ENCODE measurements at places on chromosomes 4 and X. TPM values are rescaled to one million over a fixed set of nuclear protein-coding genes. Genes with fewer than 3 reads are reported as not detected.

GRCh38 chr4:163085085-163085484, 81.6 kb downstream of the NAF1 start:
- no peak for DNase-seq

DNA sequence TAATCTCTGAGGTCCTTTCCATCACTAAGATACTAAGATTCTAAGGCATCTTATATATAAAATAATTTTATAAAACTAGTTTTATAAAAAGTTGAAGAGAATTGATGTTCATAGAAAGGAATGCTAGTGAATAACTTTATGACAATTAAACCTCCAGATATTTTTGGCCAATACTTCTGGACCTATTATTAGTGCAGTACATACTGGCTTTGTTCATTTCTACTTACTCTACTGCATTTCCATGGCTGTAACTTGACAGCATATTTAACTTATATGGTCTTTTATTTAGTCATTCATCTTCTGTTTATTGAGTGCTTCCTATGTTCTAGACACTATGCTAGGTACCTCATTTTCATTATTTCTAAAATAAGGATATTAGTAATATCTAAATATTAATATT, 6.8 kb upstream of the USP53 start:
- DNase-seq = no peak

DNA sequence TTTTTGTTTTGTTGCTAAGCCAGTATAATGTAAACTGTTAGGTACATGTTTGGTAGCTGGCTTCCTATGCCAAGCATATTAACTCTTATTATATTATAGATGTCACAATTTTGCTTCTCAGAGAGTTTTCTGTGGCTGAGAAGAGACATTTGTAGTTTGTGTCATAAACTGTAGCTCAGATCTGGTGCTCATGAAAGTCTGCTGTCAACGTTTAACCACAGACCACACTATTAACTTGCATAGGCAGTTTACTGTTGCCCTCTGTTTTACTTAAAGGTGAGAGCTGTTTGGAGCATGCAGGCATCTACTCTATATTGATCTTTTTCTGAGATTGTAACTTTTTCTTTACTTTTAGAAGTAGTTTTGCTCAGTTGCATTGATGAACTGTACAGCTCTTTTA, 166.8 kb downstream of the TLL1 start:
- no peak for DNase-seq

DNA sequence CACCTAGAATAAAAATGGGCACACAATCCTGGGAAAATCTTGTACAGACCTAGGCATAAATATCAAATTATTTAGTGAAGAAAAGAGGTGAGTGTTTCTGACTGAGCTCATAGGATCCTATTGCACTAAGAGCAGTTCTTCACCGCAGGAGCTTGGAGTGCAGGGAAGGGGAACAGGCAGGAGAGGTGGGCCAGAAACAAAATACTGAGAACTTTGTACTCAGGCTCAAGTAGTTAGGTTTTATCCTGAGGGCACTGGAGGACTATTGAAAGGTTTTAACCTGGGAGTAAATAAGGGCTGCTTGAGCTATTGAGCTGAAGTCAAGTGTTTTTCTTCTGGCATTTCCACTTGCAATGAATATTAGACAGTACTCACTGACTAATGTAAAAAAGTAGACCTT, 12.2 kb downstream of the EPHA5 start:
- no peak for DNase-seq

DNA sequence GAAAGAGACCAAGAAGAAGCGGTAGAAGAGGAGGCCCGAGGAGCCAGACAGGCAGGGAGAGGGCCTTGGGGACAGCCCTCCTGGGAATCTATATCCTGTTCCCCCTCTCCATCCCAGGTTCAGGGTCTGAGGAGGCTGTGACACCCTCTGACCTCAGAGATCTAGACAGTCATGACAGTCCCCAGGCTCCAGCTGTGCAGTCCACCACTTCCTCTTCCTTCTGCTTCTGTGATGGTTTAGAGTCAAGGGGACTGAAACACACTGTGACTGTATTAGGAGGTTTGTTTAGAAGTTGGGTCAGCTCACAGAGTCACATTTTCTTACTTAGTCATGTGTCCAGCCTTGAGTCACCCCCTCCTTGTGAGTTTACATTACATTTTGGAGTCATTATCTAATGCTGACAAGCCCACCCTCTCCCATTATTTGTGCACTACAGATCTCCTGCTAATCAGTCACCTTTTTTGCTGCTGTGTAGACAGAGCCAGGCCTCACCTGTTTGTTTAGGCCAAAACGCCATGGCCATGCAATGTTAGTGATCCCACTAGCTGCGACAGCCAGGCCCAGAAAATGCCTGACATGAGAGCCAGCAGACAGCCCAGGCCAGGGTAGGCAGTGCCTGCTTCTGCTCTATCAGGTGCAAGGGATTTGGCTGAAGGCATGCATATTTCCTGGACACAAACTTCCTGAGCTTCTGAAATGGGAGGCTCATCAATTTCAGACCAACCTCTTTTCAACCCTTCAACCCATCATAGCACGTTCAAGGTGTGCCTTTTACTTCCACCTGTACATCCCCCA, 26.0 kb downstream of the MANBA start:
- DNase-seq = no peak

Gene TSPAN7
- 0.40 TPM for total RNA-seq

Gene CXCL8
- 32.4 TPM for total RNA-seq

Gene ATRX
- 102 TPM for total RNA-seq

Gene SYNPO2
- 4.1 TPM for total RNA-seq
